ENCODE measurements at places on chromosomes 2 and 18.

DNA sequence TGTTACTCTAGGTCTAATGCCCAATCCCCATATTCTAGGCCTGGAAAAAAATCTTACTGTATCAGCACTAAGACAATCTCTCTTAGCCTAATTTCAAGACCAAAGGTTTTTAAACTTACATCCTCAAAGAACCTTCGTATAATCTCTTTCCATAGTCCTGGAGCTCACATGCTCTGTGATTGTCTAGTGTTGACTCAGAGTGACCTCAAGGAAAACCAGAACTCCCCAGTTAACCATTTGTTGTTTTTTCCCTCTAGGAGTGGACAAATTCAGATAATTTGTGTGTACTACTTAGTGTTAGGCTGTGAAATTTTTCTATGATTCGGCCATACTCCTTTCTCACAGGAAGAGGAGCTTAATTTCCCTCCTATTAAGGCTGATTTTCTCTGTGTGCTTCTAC lies 536.1 kb downstream of the SLC4A3 start:
- no peak for DNase-seq

- DNase-seq: no peak
Observed at GRCh38 chr18:8602040-8602439, 7.2 kb upstream of the RAB12 start.

- no peak for DNase-seq
Observed at GRCh38 chr18:47754311-47755101, 176.0 kb downstream of the SMAD2 start.

DNA sequence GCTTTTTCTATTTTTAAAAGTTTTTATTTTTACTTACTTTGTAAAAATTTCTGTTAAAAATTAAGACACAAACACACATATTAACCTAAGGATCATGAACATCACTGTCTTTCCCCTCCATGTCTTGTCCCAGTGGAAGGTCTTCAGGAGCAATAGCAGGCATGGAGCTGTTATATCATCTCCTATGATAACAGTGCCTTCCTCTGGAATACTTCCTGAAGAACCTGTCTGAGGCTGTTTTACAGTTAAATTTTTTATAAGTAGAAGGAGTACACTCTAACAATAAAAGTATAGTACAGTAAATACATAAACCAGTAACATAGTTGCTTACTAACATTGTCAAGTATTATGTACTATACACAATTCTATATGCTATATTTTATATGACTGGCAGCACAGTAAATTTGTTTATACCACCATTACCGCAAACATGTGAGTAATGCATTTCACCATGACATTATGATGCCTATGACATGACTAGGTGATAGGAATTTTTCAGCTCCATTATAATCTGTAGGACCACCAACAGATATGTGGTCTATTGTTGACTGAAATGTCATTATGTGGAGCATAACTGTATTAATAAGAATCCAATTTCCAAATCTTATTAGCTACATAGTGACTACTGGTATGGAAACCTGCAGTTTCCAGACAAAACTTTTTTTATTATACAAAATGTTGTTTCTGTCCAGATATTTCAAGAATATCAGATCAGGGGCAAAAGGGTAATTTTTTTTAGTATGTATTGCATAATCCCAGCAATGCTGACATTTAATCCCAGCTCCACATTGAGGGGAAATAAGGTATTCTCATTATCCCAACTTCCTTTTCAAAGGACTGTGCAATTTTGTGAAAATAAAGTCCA lies 337.2 kb upstream of the SLC39A10 start:
- no peak for DNase-seq

DNA sequence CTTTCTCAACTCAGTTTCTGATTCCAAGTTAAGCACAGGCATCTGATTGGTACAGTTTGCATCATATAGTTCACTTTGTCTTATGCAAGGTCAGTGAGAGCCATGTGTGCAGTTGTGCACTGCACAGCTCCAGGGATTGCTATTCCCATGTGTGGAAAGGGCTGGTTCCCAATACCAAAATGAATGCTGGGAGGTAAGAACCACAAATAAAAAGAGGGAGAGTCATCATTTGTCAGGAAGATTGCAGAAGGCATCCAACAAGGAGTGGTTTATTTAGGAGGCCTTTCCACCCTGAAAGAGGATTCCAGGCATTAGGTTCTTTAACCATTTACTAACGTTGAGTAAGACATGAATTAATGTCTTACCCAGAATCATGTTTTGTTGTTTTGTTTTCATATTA lies 141.2 kb upstream of the ST6GAL2 start:
- no peak for DNase-seq

DNA sequence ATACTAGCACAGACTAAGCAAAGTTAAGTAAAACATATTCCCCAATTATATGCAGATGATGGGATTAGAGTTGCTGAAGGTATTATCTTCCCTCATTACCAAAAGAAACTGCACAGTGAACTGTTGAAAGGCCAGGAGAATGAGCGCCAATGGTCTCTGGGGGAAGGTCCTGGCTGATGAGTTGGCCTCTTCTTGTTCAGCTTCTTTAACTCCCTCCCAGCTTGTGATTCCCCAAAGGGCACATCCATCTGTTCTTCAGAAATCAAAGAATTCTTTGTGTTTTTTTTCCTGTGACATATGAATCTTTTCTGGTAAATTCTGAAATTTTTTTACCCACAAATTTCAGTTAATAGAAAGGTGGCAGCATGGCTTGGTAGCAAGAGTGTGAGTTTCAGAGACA lies 667.6 kb downstream of the CNTNAP5 start:
- DNase-seq: no peak

- no peak for DNase-seq
Observed at GRCh38 chr2:42513252-42513918, 19.6 kb upstream of the KCNG3 start.

DNA sequence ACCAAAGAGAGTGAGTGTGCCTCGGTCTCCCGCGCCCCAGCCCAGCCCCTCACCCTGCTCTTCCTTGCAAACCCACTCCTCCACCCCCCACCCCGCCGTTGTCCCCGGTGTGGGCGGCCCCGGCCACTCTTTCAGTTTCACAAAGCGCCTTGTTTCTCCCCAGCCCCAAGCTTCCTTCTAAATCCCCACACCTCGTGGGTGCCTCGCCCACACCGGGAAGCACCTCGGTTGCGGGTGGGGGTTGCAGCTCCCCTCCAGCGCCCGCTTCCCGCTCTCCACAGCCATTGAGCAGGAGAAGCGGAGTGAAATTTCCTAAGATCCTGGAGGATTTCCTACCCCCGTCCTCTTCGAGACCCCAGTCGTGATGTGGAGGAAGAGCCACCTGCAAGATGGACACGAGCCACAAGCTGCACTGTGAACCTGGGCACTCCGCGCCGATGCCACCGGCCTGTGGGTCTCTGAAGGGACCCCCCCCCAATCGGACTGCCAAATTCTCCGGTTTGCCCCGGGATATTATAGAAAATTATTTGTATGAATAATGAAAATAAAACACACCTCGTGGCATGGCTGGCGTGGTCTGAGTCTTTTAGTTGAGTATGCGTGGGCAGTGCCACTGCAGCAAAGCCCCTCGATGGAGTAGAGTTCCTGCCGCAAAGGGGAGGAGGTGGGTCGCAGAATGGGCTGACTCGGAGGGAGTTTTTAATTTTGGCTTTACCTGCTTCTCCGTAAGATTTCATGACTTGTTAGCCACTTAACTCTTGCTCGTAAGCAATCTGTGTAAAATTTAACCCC lies 848 bp downstream of the TMSB10 start:
- no peak for DNase-seq

- no peak for DNase-seq
Observed at GRCh38 chr2:31124904-31125303, 13.3 kb downstream of the GALNT14 start.

DNA sequence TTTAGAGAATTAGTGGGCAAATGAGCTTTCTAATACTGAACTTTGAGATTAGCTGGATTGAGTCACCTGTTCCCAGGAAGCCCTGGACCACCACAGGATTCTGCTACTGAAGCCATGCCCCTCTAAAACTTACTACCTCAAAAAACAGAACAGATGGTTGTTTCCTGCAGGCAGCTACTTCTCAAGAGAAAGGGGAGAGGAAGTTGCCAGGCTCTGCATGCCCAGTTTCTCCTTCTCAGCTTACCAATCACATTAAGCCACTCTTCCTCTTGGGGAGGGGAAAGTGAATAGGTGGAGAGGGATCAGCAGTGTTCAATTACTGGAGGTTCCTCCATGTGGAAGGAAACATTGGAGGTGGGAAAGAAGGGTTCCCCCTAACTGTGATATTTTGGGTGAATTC lies 24.9 kb upstream of the C1GALT1C1L start:
- no peak for DNase-seq

- no peak for DNase-seq
Observed at GRCh38 chr2:230410861-230411569, 5.0 kb upstream of the SP100 start.

DNA sequence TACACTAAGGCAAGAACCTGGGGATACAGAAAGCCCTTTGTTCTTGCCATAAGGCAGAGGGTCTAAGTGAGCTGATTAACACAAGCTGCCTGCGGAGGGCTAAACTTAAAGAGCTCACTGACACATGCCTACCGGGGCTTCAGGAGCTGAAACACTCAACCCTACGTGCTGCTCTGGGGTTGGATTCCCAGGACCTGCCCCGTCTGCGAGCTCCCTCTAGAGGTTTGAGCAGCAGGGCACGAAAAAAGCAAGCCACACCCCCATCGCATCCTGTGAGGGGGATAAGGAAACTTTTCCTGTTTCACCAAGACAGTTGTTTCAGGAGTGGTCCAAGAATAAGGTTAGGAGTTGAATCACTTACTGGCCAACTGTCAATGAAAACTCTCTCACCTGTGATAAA lies 562.1 kb downstream of the TMX3 start:
- no peak for DNase-seq

DNA sequence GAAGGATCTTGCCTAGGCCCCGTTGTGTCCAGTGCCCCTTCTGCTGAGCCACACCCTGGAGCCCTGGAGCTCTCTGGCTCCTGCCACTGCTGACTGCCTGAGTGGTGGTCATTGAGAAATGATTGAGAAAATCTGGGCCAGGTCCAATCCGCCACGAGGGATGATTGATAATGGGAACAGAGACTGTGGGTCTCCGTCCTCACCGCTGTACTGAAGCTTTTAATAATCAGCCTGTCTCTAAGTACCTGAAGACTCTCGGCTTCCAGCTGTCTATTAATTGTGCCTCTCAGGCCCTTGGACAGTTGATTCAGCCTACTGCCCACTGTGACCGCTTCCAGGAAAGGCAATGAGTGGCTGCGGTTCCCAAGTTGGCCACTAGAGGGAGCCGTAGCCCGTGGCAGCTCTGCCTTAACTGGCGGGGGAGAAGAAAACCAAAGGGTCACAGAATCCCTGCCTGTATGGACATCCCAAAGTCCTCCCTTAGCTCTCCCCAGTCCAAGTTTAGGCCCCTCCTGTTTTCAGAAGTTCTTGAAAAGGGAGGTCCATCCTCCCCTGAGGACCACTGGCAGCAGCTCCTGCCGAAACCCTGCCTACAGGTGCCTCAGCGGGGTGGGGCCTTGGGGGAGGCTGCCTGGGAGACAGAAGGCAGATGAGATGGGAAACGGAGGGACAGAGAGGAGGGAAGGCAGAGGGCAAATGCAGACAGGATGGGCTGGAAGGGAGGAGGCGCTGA lies 213.6 kb downstream of the TNS1 start:
- peak; percentile 88 for DNase-seq

DNA sequence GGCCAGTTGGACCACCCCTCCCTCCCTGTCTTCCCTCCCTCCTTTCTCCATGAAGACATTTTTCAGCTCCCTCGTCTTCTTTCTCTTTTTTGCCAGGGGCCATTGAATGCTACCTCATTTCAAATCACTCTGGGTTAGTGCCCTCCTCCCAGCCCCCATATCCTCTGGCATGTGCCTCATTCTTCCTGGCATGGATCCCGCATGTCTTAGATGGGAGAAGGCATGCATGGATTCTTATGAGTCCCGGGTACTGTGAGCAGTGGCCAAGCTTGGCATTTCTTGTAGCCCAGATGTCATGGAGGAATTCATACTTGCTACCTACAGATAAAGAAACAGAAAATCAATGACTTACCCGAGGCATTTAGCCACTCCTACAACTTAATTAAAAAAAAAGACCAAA lies 9.0 kb upstream of the HAAO start:
- no peak for DNase-seq

GRCh38 chr2:69483696-69484095 lies 46.5 kb upstream of the NFU1 start:
- no peak for DNase-seq

DNA sequence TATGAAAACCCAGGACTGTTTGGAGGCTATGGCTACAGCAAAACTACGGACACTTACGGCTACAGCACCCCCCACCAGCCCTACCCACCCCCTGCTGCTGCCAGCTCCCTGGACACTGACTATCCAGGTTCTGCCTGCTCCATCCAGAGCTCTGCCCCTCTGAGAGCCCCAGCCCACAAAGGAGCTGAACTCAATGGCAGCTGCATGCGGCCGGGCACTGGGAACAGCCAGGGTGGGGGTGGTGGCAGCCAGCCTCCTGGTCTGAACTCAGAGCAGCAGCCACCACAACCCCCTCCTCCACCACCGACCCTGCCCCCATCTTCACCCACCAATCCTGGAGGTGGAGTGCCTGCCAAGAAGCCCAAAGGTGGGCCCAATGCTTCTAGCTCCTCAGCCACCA lies 12.1 kb downstream of the HOXD3 start:
- no peak for DNase-seq

DNA sequence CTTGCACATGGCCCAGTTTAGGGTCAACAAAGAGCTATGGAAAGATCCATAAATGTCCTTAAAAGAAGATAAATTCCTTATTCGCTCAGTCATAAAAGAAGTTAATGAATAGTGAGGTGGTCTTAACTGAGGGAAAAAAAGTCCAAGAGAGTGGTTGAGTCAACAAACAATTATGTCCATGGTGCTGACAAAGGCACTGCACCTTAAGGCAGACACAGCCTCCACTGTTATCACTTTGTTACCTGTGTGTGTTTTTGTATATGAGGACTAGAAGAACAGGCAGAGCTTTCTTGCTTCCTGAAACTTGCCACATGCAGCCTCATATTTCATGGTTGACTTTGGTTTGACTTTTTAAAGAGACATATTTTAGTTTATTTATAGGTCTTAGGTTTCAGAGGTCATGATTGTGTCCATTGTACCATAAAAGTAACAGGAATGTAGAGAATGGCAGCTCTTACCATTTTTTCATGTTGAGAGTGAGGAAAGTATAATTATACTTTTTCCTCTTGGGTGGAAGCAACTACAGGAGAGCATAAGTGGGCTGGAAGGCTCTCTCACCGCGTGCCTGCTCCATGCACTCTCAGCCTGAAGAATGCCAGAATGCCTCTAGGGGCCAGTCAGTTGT lies 93.6 kb downstream of the XRCC5 start:
- no peak for DNase-seq

DNA sequence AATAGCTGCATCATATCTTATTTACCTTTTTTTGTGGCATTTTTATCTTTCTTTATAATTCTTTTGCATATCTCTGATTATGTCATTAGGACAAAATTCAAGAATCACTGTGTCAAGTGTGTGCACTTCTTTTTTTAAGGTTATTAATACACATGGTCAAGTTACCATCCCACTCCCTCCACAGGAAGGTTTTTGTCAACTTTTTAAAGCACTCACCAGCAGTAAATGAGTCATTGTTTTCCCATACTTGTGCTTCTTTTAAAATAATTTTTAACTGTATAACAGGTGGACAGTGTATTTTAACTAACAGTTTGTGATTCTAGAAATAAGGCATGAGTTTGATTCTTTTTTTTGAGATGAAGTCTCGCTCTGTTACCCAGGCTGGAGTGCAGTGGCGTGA lies 45.7 kb upstream of the FAM171B start:
- no peak for DNase-seq

Data from memory B cell (primary cell).